Hematopoietic multipotent progenitor cell treated with erythropoietin and hydrocortisone succinate and interleukin-3 and kit ligand, for 6 days (in vitro differentiated cells): ENCODE measurements at places on chromosomes 2 and 18.

GRCh38 chr2:239293775-239294430 lies 106.9 kb downstream of the HDAC4 start:
- peak; percentile 58 for DNase-seq

DNA sequence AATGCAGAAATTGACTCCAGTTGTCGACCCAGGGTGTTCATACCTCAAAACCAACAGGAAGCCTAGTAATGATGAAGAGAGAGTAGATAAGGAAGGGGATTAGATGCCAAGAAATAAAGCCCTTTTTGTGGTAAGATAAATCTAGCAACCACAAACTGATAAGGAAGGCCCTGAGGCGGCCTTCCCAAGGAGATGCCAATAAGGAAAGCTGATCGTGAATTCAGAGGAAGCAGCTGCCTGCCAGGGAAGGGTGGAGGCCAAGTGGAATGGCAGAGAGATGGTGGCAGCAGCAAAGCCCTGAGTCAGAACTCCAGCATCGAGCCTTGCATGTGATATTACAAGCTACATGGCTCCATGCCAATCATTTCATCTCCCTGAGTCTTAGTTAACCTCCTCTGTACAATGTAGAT lies 126.3 kb downstream of the IRS1 start:
- peak; percentile 26 for DNase-seq

GRCh38 chr2:158772306-158773078 lies 22.6 kb upstream of the DAPL1 start:
- no peak for DNase-seq

GRCh38 chr18:71209944-71210343 lies 921.1 kb downstream of the SOCS6 start:
- no peak for DNase-seq

DNA sequence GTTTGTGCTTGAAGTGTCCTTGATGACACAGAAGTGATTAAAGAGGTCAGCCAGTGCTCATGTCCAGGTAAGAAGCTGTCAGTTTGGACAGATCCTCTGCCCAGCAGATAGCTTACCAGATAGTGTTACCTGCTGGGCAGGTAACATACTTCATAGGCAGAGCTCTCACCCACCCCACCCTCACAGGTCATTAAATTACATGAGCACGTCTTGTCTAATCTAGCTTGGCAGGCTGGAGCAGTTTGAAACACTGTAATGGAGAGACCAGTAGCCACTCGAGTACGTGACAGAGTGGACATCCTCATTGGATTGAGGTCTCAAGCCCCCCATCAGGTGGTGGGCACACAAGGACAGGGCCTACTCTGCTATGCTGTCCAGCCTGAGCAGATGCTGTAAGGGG lies 27.1 kb downstream of the TTC32 start:
- DNase-seq, result no peak

- no peak for DNase-seq
Observed at GRCh38 chr2:134917360-134917865, 1.2 kb upstream of the CCNT2 start.

DNA sequence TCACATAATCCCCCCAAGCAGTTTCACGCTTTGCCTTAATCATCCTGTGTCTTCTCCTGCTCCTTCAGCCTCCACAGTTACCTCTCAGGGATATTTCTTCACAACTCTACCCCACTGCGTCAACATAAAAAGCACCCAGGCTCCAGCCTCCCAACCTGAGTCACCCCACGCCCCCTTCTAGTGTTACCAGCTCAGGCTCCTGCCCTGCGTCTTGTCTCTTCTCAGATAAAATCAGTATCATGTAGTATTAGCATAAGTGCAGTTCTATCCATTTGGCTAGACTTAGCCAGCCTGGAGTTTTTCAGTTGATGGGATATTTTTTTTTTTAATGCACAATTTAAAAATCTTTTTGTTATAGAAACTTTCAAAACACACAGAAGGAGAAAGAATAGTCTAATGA lies 9.6 kb upstream of the PELI1 start:
- no peak for DNase-seq

DNA sequence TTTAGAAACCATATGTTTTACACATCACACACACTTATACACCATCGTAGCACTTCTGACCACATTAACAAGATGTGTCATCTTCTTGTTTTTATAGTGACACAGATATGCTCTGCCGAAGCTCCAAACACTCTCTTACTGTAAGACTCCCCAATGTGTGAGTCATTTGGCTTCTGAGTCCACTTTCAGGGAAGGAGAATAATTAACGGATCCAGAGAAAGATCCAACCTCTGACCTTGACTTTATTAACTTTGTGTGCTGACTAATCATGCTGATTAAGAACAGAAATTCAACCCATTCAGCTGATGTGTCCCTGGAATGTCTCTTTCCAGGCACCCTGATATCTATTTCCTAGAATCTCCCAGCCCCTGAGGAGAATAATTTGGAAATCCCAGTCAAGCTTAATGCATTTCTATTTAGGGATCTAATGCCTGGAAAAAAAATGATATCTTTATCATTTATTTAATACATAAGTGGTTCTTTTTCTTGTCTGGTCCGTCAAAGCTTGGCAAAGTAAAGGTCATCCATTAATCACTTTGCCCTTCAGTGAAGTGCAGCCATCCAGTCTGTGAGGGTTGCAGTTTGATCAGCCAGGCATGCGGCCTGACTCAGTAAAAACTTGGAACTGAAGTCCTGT lies 615.8 kb upstream of the SYT4 start:
- DNase-seq, result no peak

DNA sequence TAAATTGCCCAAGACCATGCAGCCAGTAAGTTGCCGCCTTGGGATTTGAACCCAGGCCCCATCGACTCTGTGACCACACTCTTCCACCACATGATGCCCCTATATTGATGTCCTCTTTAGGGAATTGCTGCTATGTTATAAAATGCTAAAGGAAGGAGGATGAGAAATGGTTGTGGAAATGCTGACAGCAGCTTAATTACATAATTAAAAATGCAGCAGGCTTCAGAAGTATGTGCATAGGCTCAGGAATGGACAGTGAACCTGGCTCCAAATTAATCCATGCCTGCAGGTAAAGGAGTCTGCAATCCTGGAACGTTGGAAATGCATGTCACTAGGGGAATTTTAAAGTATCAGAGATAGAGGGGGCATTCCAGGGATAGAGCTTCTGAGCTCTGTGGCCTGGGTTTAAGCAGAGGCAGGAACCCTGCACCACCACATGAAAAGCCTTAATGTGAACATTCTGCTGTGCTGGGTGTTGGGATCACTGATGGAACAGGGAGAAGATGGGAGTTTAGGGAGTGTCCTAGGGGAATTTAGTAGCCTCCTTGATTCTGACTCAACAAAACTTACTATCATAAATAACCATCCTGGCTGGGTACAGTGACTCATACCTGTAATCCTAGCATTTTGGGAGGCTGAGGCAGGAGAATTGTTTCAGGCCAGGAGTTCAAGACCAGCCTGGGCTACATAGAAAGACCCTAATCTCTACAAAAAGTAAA lies 76.1 kb upstream of the CCDC85A start:
- no peak for DNase-seq

- DNase-seq, result no peak
Observed at GRCh38 chr2:74893332-74893731, 59.4 kb downstream of the HK2 start.

DNA sequence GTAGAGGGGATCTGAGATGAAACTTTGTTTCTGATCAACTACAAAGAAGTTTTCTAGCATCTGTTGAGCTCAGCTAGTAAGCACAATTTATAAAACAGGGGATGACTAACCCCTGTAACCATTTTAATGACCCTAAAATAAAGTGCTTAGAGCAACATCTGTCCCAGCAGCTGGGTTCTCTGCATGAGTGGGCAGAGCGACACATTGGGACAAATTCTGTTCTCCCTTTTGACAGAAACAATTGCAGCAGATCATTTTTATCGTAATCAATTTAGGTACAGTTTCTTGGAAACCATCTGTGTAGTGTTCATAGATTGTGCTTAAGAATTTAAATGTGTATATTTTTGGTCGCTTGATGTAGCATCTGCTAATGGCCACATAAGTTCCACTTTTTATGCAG lies 678.0 kb downstream of the RNF144A start:
- no peak for DNase-seq

DNA sequence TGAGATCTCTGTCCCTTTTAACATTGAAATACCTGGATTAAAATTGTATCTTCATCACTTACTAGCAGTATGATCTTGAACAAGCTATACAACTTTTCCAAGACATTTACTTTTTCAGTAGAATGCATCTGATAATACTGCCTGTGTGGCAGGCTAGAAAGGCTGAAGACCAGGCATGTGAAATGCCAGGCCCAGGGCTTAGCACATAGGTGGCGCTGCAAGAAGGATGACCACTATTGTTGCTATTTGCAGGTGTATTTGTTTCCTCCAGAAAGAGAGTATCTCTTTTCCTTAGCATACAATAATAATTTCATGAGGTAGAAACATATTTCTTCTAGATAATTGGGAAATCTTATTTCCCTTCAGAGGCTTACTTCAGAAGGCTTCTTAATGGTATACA lies 331.3 kb downstream of the THSD7B start:
- DNase-seq, result no peak

GRCh38 chr2:127985026-127985734 lies 42.7 kb downstream of the SAP130 start:
- DNase-seq, result no peak

GRCh38 chr2:145687442-145688134 lies 1167.7 kb upstream of the ZEB2 start:
- DNase-seq, result no peak

DNA sequence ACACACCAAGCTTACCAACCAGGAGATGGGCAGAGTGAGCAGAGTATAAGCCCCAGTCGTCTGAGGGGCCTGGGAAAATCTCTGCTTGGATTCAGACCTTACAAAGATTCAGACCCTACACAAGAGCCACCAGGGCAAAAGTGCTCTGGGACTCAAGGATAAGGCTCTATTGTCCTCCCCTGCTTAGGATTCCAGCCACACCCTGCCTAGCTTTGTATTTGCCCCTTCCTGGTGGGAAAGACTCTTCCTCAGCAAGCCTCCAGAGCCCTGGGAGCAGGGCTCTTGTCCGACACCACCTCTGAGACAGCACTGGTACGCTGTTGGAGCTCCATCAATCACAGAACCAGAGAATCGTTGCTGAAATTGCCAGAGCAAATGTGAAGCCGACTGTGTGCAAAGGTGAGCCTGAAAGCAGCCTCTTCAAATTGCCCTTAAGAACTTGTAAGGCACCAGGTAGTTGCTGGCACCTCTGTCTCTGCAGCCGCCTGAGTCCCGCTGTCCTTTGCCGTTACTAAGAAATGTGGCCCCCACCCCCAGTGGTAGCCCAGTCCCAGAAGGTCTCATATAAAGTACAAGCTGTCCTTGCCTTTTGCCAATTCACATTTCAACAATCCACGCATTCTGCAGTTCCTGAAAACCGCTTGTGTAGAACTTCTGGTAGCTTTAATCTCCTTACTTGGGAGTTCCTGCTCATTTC lies 148.7 kb downstream of the CTIF start:
- no peak for DNase-seq

DNA sequence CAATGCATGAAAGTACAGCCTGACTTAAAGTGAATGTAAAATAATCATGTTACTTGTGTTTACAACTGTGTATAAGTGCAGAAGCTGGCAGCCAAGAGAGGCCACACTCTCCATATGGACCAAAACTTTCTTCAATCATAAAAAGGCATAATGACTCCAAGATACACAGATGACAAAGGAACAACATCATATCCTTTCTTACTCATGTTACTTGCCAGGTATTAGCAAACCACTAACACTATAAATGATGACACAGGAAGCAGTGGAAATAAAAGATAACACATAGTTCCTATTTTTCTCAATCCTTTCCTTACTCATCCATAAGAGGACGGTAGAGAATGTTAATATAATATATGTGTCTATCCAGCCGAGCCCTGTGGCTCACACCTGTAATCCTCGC lies 400.0 kb upstream of the CDH2 start:
- DNase-seq, result no peak

- DNase-seq, result no peak
Observed at GRCh38 chr2:158586491-158586890, 129.7 kb downstream of the PKP4 start.

DNA sequence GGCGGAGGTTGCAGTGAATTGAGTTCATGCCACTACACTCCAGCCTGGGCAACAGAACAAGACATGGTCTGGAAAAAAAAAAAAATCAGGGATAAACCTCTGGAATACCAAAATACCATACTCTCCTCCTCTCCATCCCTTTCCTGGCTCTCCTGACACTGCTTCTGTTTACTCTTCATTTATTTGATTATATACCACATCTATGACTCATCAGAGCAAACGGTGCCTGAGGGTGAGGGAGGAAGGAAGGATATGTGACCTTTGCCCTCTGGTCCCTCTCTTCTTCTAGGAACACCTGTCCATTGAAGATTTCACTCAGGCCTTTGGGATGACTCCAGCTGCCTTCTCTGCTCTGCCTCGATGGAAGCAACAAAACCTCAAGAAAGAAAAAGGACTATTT lies 30.0 kb downstream of the VIL1 start:
- DNase-seq, result no peak

DNA sequence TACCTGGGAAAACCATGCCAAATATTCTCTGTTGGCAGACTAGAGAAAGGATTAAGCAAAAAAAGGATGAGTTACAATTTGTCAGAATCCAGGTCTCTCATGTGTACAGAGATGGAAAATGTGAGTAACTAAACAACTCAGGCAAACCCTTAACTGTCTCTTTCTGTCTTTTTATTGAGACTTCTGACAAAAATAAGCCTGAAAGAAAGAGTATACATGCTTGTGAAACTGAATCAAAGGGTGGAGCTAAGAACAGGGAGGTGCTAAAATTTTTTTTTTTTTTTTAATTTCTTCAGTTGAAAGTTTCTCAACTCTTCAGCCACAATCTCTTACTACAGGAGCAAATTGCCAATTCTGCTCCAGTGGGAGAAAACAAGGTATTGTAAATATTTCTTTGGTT lies at the start of gene SERPINB10:
TSS of gene SERPINB10 (plus strand) at position 295 of the 400 bp plus-strand sequence. CDS start 7,553 bp downstream, outside the sequence.
- DNase-seq, result peak; percentile 38

DNA sequence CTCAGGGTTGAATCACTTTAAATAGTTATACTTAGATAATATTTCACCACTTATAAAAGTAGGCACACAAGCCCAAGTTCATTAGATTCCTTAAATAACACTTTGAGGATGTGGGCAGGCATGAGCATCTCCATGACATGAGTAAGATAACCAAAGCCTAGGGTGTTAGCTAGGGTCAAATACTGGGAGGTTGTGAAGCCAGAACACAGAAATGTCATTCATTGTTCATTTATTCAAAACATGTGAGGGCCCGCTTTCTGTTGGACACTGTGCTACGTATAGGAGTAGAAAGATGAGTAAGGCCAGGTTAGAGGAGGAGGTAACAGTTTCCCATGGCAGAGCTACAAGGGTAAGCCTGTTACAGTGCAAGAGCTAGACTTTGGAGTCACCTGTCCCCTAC lies 93.5 kb upstream of the NEDD4L start:
- DNase-seq, result no peak

- DNase-seq, result no peak
Observed at GRCh38 chr2:236974148-236974547, 111.5 kb upstream of the COPS8 start.

- DNase-seq, result no peak
Observed at GRCh38 chr2:11141319-11141718, 13.9 kb upstream of the SLC66A3 start.

DNA sequence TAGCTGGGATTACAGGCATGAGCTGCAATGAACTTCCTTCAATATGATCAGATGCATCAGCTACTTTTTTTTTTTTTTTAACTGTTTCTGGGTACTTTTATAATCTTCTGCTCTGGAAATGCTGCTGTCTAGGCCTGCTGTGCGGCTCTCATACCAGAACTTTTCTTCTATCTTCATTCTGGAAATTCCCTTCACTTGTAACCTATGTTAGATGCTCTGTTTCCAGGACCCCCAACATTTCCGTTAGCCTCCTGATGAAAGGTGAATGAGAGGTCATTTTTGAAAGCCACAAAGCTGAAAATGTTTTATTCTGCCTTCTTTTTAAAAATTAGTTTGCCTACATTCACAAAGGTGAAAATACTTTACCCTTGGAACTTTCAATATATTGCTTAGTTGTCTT lies 8.6 kb downstream of the AGFG1 start:
- DNase-seq, result no peak
